ENCODE measurements at places on chromosomes 2 and 18. TPM values are rescaled to one million over a fixed set of nuclear protein-coding genes. Genes with fewer than 3 reads are reported as not detected.
A peak's percentile ranks its signal among the peaks of the same experiment; 100 is the strongest.

GRCh38 chr2:8794923-8795825 is 42.2 kb downstream of the KIDINS220 start:
- no peak for DNase-seq
- H3K27ac ChIP-seq, result peak overlapping the region; percentile 3
- H3K27me3 ChIP-seq, result no peaks in the 10 kb centered on the region
- H3K36me3 ChIP-seq, result peaks cover 53% of the 10 kb centered on the region
- no peak overlapping the region for H3K4me3 ChIP-seq

GRCh38 chr18:75350857-75351256 is 76.6 kb downstream of the SMIM21 start:
- H3K27me3 ChIP-seq, result no peaks in the 10 kb centered on the region
- no peak overlapping the region for H3K4me3 ChIP-seq
- H3K4me1 ChIP-seq, result peaks cover 6% of the 10 kb centered on the region

DNA sequence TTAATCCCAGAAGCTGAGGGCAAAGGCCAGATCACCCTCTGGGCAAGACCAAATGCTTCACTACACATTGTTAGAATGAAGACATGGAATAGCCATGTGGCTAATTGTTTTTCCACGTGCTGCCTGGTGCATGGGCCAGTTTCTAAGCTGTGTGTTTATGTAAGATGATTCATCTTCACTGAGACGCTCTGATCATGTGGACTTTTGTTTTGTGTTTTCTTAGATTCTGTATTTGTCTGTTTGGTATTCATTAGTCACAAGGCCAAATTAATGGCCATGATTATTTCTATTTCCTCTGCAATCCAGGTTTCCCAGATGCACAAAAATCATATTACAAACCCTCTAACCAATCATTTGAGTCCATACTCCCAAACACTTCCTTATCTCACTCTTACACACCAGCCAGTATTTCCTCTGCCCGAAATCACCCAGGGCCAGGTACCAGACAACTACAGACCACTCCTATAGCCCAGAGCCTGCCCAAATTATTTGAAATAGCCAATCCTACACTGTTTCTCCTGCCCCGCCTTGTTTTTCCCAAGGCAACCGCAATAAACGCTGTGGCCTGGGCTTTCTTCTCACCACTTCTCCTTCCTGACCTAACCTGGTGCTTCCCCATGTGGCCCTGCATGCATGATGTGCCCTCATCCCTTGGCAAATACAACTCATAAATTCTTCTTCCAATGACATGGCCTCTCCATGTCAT is 94.2 kb upstream of the SP3 start:
- no peak overlapping the region for H3K27ac ChIP-seq
- no peaks in the 10 kb centered on the region for H3K4me1 ChIP-seq
- no peaks in the 10 kb centered on the region for H3K36me3 ChIP-seq
- no peak for DNase-seq
- H3K4me3 ChIP-seq, result no peak overlapping the region
- no peaks in the 10 kb centered on the region for H3K27me3 ChIP-seq

DNA sequence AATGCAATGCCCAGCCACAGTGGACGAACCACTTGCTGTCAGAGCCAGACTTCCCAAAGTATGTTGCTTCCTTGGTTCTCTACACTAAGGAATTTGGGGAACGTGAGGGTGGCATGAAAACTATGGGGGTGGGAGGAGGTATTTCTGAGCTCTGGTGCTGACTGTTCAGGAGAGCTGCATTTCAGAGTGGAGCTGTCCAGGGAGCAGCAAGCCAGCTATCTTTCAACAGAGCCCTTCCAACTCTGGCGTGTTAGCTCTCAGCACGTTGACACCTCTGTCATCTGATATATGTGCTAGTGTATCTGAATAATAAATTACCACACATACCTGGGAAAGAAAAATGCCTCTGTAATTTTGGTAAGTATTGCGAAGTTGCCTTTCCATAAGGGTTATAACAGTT is 66.1 kb downstream of the SAP130 start:
- no peak overlapping the region for H3K4me3 ChIP-seq
- DNase-seq, result no peak
- H3K27ac ChIP-seq, result no peak overlapping the region
- no peaks in the 10 kb centered on the region for H3K27me3 ChIP-seq
- no peaks in the 10 kb centered on the region for H3K4me1 ChIP-seq
- H3K36me3 ChIP-seq, result peaks cover 68% of the 10 kb centered on the region

GRCh38 chr2:113756355-113757137 is at the start of gene SLC35F5:
Gene SLC35F5 (minus strand): TSS chr2:113756642. CDS start chr2:113756409, 233 bp downstream.
- no peaks in the 10 kb centered on the region for H3K36me3 ChIP-seq
- H3K4me3 ChIP-seq, result peak within 1 kb of the TSS; percentile 90
- H3K4me1 ChIP-seq, result peaks cover 24% of the 10 kb centered on the region
- peaks cover 2% of the 10 kb centered on the region for H3K27me3 ChIP-seq
- H3K27ac ChIP-seq, result peak within 1 kb of the TSS; percentile 92
- DNase-seq, result peak; percentile 98

- H3K27ac ChIP-seq, result no peak overlapping the region
- peaks cover 6% of the 10 kb centered on the region for H3K27me3 ChIP-seq
- no peak overlapping the region for H3K4me3 ChIP-seq
These were observed 198.5 kb upstream of the HDAC4 start for GRCh38 chr2:239599299-239599698.

DNA sequence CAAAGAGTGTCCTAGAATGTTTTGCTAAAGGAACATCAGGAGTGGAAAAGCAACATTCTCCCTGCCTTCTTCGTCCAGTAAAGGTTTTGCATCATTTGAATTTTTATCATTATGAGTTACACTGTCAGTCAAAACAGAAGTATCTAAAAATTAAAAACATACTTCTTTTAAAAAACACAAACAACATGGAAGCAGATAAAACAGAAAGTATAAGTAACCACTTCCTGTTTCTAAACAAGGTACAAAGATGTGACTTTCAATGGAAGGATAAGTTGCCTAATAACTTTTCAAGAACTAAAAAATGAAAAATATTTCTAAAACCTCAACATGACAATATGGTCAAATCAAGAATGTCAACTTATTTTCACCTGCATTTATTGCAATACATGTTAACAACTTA is 158.2 kb downstream of the STK39 start:
- no peak for DNase-seq
- H3K36me3 ChIP-seq, result no peaks in the 10 kb centered on the region
- H3K27ac ChIP-seq, result no peak overlapping the region
- no peaks in the 10 kb centered on the region for H3K27me3 ChIP-seq
- H3K4me3 ChIP-seq, result no peak overlapping the region

The ZNF516 gene
- total RNA-seq, result 44.9 TPM

Measured in esophagus muscularis mucosa (tissue), 4 donors.